ENCODE measurements at places on chromosomes 2 and 18.

DNA sequence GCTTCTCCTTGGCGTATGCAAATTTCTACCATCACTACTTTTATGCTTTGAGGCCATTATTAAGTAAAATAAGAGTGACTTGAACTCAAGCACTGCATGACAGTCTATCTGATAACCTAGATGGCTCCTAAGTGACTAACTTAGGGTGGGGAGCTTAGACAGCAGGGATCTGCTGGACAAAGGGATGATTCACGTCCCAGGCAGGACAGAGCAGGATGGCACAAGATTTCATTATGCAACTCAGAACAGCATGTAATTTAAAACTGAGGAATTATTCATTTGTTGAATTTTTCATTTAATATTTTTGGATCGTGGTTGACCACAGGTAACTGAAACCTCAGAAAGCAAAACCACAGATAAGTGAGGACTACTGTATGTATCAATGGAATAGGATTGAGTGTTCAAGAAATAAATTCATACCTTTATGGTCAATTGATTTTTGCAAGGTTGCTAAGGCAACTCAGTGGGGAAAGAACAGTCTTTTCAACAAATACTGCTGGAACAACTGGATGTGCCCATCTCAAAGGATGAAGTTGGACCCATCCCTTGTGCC is 115.3 kb downstream of the MBD2 start:
- no peak for DNase-seq

DNA sequence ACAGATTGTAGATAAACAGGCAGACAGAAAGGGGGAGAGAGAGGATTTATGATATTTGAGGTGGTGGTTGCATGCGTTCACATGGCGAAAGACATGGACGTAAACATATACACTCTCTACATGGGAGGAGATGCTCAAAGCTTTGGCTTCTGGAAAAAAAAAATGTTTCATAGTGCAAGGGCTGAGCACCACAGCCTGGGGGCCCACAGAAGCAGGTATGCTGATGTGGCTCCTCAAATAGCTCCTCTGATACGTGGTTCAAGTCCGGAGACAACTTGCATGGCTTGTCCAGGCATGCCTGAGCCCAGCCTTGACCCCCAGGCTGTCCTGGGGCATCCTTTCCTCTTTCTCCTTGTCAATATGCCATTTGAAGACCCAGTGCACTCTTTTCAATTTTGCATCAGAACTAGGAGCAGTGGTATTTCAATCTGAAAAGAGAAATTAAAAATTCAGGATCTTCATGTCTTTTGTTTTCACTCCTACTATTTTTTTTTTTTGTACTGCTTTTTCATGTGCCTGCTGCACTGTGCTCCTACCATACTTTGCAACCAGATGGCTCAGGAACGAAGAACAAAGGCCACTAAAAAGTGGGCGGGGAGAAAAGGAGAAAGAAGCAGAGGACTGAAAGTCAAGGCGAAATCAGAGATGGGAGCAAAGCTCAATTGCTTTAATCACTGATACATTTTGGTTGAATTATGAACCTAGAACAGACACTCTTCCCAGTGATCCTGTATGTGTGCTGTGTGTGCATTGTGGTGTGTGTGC is 495.7 kb upstream of the TCF4 start:
- DNase-seq, result no peak

- DNase-seq, result no peak
Measured at GRCh38 chr2:188851311-188851710, 122.9 kb upstream of the COL3A1 start.

DNA sequence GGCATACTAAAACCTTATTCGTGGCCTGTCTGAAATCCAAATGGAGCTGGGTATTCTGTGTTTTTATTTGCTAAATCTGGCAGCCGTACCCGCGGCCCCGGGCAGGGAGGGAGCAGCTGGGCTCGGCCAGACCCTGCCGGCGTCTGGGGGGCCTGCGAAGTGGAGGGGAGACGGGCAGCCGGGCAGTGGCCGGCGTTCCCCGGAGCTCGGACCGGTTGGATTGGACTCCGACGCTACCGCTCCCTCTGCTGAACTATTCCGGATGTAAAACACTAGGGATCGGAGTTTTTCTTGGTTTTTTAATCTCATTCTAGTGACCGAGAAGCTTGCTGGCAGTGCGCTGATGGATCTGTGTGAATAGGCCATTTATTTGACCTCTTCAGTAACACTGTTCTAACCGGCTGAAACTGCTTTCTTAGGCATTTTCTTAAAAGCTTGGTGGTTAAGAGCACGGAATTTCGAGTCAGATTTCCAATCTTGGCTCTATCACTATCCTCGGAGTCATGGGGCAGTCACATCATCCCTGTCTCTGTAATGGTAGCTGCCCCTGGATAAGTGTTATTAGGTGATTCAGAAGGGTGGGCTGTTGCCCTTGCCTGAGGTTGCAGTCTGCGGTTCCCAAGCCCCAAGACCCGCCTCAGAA is 694 bp downstream of the UNC50 start:
- no peak for DNase-seq

DNA sequence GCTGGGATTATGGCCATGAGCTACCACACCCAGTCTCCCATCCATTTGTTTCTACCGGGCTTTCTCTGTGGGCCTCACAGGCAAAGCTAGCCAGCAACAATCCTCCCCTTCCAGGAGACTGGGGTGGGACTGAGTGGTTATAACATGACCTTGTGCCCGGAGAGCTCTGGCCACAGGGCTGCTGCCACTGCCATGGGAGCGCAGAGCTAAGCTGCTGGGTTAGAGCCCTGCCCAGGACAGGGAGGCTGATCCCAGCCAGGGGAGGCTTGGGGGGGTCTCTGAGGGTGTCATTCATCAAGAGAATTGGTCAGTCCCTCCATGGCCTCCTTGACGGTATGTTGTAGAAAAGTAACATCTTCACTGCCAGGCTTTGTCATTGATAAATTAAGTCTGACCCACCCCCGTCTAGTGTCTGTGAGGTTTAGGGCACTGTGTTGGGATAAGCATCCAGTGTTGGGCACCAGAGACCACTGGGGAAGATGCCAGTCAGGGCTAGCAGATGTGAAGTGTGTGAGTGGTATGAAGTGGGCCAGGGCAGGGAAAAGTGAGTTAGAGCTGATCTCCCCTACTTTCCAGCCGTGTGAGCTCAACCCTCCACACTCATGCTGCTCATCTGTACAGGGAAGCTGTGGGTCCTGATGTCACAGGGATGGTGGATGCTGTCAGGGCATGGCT is 368.4 kb upstream of the HS6ST1 start:
- DNase-seq, result no peak

- no peak for DNase-seq
Measured at GRCh38 chr2:204669382-204669781, 124.1 kb downstream of the PARD3B start.

DNA sequence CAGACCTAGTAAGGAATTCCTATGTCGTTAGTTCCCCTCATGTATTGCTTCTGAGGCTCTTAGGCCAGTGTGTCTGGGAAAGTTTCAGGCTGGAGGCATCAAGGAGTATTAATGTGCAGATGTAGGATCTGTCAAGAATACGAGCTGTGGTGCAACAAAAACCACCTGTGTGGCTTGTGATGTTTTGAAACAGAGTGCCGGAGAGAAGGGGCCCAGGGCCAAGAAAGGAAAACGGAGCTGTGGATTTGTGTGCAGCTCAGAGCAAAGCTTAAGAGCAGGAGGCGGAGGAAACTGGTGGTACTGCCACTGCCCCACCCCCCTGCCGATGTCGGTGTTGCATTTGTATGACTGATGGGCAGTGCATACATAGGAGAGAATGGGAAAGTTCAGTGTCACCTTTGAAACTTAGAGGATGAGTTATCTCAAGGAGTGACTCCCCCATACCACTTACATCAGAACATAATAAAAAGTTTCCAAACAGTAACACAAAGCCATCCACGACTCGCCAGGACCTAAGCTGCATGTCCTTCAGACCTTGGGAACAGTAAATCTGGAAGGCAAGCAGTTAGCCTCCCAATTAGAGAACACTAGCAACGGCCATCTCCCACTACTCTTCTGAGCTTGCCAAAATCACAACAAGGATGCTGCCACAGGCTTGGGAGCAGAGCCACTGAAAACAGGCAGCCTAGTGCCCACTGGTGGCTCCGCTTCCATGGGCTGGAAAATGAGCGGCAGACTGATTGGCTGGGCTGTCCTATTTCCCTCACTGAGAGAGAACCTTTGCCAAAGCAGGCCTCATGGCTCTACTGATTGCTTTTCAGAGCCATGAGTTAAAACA is 152.7 kb upstream of the NT5C1B start:
- DNase-seq, result no peak

- DNase-seq, result no peak
Measured at GRCh38 chr2:144510294-144510991, 9.5 kb downstream of the ZEB2 start.

DNA sequence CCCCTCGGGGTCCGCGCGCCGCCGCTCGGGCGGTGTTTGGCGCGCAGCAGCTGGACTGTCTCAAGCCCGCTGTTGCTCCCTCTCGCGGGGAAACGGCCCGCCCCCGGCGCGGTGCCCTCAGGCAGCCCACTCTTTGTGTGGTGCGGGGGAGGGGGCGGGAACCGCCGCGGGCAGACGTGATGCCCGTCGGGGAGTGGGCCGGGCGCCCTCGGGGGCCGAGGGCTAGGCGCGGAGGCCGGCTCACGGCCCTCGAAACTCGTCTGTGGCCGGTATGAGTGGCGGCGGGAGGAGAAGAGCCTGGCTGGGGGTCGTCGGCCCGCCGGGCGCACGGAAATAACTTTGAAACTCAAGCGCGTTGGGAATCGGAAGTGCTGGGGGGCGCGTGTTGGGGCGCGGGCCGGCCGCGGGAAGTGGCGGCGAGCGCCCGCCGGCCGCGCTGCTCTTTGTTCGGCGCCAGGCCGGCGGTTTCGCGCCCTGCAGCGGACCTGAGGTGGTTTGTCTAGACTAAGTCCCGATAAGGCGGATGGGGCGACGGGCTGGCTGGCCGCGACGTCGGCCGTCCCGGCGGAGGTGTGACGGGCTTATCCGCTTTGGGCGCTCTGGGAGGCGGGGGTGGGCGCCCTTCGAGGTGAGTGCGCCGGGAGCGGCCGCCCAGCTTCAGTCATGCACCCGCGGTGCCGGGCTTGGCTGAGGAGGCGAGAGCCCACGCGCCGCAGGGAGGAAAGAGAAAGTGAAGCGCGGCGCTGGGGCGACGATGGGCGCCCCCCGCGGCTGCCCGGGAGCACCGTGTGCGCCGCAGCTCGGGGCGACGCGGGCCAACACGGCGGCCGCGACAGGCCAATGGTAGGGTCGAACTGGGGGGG is 679 bp downstream of the PTMA start:
- DNase-seq, result peak; percentile 55

DNA sequence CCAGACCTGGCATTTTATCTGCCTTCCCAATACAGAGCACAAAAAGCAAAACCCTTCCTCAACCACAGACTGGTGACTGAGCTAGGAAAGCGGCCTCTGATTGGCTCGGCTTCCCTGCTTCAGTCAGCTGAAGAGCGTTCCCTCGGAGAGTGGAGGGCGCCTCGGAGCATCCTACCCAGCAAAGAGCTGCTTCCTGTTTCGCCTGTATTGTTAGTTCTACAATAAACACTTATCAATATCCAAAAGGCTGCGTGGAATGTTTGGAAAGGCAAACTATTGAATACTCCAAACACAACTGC is 125.0 kb downstream of the CACNB4 start:
- DNase-seq, result no peak

DNA sequence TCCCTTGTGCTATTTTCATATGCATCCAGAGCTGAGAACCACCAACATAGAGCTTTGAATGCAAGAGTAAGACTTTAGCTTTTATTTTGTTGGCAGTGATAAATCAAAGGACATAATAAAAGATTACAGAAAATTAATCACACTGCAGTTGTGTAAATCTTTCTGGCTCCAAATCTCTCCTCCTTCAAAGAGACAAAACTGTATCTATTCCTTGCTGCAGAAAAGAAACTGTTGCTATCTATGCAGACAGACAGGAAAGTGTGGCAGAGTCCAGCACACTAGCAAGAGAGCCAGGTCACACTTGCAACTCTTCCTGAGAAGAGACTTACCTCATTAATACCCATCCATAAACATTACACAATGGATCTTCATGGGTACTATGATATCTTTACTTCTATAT is 57.5 kb downstream of the DTNB start:
- no peak for DNase-seq

Measured in stimulated activated CD4-positive, alpha-beta T cell treated with anti-CD3 and anti-CD28 coated beads, Interleukin-4, amount 100 ng/mL, for 4 hours (primary cell).